H9 (cell line): ENCODE measurements at places on chromosomes 1 and 21. TPM values are rescaled to one million over a fixed set of nuclear protein-coding genes. Genes with fewer than 3 reads are reported as not detected.

FMOD gene
- not detected in 2 replicates for total RNA-seq

LYSMD1 gene
- 5.8 and 6.7 TPM in 2 replicates for total RNA-seq

FAM177B gene
- total RNA-seq, result not detected in 2 replicates

HMCN1 gene
- 2.9 and 3.3 TPM in 2 replicates for total RNA-seq

RUNX3 gene
- 0.33 and 0.35 TPM in 2 replicates for total RNA-seq

CALML6 gene
- total RNA-seq, result 1.4 and 1.7 TPM in 2 replicates

GRCh38 chr1:54500107-54500431, 48.0 kb upstream of the ACOT11 start:
- peak; percentile 51 for DNase-seq
- no peaks in the 10 kb centered on the region for H3K27me3 ChIP-seq
- H3K4me3 ChIP-seq, result peak overlapping the region; percentile 76
- no peak overlapping the region for H3K27ac ChIP-seq
- H3K4me1 ChIP-seq, result no peaks in the 10 kb centered on the region

- no peaks in the 10 kb centered on the region for H3K36me3 ChIP-seq
- no peak for DNase-seq
- H3K27me3 ChIP-seq, result no peaks in the 10 kb centered on the region
- H3K4me1 ChIP-seq, result no peaks in the 10 kb centered on the region
These were observed 103.2 kb downstream of the SGIP1 start for GRCh38 chr1:66637146-66637545.

DNA sequence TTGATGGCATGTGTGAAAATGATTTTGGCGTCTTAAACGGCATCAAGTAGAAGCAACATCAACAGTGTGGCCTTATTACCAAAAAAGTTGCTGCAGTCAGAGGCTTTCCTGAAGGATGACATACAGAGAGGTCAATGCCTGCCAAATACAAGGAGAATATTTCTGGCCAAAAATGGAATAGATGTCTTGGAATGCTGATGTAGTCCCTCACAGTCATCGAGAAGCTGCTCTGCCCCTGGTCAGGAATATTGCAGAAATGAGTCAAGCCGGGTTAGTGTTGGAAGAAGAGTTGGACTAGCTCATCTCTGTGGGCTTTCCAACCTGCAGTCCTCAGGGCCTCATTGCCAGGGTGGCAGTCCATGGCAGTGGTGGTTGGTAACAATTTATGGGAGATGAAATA, 42.1 kb downstream of the NOS1AP start:
- H3K27me3 ChIP-seq, result no peaks in the 10 kb centered on the region
- no peaks in the 10 kb centered on the region for H3K4me1 ChIP-seq
- no peak overlapping the region for H3K4me3 ChIP-seq
- no peak overlapping the region for H3K27ac ChIP-seq

GRCh38 chr1:218408942-218409341, 63.8 kb downstream of the TGFB2 start:
- no peak overlapping the region for H3K27ac ChIP-seq
- DNase-seq, result no peak
- H3K27me3 ChIP-seq, result no peaks in the 10 kb centered on the region
- H3K4me1 ChIP-seq, result no peaks in the 10 kb centered on the region

- peaks cover 26% of the 10 kb centered on the region for H3K36me3 ChIP-seq
- no peaks in the 10 kb centered on the region for H3K27me3 ChIP-seq
- H3K4me3 ChIP-seq, result peak within 1 kb of the TSS; percentile 96
- H3K4me1 ChIP-seq, result no peaks in the 10 kb centered on the region
- peak within 1 kb of the TSS; percentile 19 for H3K27ac ChIP-seq
- DNase-seq, result peak; percentile 92
These were observed at the start of gene SSU72 for GRCh38 chr1:1574721-1575537. TSS of gene SSU72 (minus strand) at chr1:1574863. CDS start at chr1:1574557, 306 bp downstream.
